Right ventricle myocardium inferior (tissue), 1 donor: ENCODE measurements at places on chromosomes 4 and X.

DNA sequence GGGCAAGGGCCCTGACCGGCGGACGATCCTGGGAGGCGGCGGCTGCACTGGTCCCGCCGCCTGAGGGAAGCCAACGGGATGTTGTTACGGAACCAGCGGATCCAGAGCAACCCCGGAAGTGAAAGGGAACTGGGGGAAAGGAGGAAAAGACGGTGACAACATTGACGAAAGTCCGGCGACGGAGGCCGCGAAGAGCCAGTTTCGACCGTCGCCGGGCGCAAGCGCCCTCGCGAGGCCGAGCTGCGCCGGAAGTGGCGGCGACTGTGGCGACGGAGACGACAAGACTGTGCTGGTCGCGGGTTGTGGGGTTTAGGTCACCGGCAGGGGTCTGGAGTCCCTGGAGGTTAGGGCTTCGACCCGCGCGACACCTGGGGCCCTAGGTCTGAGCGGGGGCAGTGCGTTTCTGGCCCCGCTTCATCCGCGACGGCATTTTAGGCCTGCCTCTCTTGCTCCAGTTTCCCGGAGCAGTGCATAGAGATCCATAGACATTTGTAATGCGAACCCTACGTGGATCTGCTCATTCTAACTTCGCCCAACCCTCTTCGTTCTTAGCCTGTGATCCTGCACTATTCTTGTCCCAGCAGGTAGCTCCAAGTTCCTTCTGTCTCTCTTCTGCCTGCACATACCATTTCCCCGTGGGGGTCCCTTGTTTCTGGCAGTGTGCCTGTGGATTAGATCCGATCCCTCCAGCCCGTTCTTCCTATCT lies at the start of gene BOD1L1:
Gene BOD1L1 (minus strand): TSS at position 120 of the 706 bp plus-strand sequence. CDS start 138 bp downstream, outside the sequence.
- peak; percentile 95 for DNase-seq

GRCh38 chr4:181897935-181898334 lies 345.3 kb upstream of the TENM3 start:
- DNase-seq = no peak

GRCh38 chr4:33864290-33864859 lies 2379.9 kb downstream of the ARAP2 start:
- DNase-seq = no peak

- no peak for DNase-seq
These were observed 1337.8 kb upstream of the DIAPH2 start for GRCh38 chrX:95346856-95347255.

DNA sequence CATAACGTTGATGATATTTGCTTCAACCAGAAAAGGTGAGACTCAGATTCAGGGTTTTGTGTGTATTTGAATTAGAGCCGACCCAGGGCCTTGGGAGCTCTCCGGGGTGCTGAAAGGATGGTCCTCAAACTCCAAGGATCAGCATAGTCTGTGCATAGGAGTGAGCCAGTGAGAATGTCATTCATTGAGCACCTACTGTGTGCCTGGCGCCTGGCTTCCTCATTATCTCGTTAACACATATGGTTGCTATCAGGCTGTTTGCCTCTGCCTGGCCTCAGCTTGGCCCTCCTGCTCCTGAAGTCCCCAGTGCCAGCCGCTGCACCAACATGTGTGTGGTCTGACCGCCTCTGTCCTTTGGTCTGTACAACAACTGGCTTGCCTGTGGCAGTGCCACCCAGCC lies 25.1 kb upstream of the JAKMIP1 start:
- no peak for DNase-seq

- no peak for DNase-seq
These were observed 28.3 kb downstream of the ADD1 start for GRCh38 chr4:2871911-2872310.

DNA sequence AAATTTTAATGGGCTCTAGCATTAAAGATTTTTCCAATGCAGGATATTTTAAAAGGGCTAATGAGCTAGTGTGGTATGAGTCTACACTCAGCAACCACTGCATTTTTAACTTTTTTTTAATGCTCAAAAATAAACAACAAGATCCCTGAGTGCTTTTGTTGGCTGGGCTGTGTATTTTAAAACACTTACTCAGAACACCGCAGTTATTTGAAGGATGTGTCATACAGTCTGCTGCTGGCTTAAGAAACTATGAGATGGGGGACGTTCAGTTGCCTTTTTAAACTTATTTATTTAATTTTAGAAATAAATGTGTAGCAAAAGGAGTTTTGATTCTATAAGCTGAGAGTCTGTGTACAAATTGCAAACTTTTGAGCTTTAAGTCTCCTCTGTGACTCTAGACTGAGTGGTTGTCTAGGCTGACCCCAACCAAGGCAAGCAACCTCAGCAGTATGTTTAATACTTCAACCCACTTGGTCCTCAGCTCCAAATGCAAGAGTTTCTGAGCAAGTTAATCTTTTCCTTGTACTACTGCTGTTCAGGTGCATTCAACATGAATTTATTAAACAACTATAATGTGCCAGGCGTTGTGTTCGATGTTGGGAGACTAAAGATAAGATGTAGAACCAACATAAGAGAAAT lies 278.6 kb upstream of the DIPK2B start:
- no peak for DNase-seq

- DNase-seq = no peak
These were observed 5.3 kb upstream of the STBD1 start for GRCh38 chr4:76301068-76301774.

- DNase-seq = no peak
These were observed 63.0 kb downstream of the GPC3 start for GRCh38 chrX:133922390-133922771.

- DNase-seq = no peak
These were observed 100.8 kb downstream of the MAML3 start for GRCh38 chr4:140053185-140053584.

DNA sequence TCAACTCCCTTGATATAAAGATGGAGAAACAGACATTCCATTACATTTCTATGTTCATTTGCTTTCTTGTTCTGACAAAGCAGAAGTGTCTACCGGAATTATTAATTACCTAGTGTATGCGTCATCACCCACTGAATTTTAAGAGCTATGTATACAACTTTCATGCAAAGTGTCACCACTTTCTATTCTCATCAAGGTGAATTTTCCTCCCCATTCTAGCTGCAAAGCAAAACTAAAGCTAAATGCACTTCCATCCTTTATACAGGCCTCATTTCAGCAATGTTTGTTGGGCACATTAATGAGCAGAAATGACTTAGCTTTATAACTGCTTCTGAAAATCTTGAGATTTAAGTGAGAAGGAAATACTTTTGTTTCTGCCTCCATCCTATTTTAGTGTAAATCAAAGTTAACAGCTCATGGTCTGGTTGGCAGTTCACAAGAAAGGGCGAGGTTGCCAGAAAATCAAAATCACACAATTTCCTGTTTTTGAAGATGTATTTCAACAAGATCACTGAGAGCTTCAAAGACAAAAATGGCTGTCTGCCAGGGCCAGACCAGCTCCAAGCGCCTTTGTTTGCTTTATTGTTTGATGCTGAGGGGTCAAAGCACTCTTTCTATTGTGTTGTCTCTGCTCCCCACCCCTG lies 7.2 kb upstream of the FAM9C start:
- no peak for DNase-seq

DNA sequence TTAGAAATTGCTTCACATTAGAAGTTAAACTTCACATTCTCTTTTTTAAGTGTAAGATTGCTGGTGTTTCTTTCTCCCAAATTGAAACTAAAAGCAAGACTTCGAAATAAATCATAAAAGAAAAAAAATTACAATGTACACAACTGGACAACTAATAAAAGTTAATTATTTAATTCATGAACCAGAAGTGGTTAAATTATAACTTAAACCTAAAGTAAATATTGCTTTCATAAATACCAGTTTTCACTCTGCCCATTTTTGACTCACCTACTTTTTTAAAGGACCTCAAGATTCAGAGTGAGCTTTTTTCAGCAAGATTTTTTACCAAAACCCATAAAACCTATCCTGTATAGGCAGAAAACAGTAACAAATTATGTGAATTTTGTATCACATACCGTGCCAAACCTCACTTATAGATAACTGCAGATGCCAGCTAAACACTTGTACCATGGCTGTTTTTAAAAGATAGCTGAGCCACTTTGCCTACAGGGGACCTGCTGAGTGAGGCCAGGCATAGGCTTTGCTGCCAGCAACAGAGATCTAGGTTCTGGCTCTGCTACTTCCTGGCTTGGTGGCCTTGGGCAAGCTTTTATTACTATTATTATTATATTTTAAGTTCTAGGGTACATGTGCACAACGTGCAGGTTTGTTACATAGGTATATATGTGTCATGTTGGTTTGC lies 259.8 kb downstream of the NR3C2 start:
- DNase-seq = no peak

DNA sequence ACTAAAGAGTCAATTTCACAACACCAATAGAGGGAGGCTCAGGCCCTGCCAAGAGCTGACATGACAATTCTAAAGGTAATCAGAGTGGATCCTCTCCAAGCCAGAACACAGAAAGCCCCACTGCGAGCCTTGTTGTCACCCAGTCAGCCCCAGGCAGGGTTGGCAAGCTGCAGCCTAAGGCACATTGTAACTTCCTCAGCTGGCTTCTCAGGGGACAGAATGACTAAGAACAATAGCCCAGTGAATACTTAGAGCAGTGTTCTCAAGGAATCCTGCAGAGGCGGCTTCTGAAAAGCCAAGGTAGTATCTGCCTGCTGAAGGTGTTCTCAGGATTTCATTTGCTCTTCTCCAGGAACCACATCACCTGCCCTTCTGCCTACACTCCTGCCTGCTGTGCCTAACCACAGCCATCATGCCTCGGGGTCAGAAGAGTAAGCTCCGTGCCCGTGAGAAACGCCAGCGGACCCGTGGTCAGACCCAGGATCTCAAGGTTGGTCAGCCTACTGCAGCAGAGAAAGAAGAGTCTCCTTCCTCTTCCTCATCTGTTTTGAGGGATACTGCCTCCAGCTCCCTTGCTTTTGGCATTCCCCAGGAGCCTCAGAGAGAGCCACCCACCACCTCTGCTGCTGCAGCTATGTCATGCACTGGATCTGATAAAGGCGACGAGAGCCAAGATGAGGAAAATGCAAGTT lies at the start of gene MAGEB4:
Gene MAGEB4 (plus strand): TSS at position 277 of the 692 bp plus-strand sequence. CDS start 136 bp downstream, at position 413.
- no peak for DNase-seq

GRCh38 chr4:31617667-31618066 lies 897.5 kb downstream of the PCDH7 start:
- DNase-seq = no peak

- DNase-seq = no peak
These were observed 3.2 kb downstream of the TDO2 start for GRCh38 chr4:155906554-155907247.

GRCh38 chr4:152304220-152304619 lies 231.7 kb downstream of the FBXW7 start:
- no peak for DNase-seq

GRCh38 chr4:143251779-143252178 lies 67.1 kb downstream of the USP38 start:
- no peak for DNase-seq

DNA sequence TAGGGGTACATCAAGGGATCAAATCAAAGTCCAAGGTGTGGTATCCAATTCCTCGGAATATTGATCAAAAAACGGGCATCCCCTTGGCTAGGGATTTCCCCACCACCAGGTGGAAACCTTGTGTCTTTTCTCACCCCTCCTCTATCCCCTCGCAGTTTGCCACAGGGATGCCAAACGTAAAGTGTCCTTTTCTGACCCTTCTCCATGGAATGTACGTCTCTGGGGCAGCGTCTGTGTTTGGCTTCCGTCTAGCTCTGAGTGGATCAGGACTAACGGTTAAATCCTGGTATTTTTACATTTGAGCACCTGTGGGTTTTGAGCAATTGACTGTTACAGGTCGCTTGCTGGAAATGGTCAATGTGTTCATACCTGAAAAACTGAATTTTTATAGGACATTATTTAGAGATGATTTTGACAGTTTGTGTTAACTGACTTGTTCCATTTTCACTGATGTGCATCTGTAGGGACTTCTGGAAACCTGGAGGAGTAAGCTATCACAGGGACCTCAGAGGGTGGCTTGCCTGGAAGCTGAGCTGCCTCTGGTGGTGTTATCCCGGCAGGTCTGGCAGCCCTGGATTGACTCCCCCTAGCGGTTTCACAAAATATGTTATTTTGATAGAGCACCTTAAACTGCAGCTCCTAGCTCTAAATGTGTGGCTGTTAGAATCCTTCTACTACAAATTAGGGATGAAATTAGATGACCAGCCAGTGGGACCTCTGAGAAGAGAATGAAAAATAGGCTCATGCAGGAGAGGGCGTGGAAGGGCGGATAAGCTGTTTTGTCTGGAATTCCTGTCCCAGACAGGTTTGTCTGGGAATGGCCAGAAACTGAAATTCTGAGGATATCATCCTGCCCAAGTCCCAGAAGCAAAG lies 8.8 kb upstream of the MGST2 start:
- no peak for DNase-seq

DNA sequence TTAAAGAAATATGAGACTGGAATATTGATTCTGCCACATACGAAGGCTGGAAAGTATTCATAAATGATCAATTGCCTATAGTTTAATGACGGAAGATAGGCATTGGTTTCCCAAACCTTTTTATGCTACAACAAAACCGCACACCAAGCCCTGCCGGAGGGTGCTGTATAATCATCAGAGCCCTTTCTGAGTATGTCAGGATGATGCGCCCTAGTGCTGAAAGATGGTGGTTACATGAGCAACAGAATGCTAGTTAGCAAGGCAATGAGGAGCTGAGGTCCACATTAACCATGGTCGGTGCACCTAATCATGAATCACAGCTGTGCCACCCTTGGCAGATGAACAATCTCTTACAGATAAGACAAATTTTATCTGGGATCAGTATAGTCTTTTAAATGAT lies 491.1 kb downstream of the PACRGL start:
- DNase-seq = no peak

GRCh38 chrX:137707348-137707747 lies 141.4 kb downstream of the ZIC3 start:
- DNase-seq = no peak

DNA sequence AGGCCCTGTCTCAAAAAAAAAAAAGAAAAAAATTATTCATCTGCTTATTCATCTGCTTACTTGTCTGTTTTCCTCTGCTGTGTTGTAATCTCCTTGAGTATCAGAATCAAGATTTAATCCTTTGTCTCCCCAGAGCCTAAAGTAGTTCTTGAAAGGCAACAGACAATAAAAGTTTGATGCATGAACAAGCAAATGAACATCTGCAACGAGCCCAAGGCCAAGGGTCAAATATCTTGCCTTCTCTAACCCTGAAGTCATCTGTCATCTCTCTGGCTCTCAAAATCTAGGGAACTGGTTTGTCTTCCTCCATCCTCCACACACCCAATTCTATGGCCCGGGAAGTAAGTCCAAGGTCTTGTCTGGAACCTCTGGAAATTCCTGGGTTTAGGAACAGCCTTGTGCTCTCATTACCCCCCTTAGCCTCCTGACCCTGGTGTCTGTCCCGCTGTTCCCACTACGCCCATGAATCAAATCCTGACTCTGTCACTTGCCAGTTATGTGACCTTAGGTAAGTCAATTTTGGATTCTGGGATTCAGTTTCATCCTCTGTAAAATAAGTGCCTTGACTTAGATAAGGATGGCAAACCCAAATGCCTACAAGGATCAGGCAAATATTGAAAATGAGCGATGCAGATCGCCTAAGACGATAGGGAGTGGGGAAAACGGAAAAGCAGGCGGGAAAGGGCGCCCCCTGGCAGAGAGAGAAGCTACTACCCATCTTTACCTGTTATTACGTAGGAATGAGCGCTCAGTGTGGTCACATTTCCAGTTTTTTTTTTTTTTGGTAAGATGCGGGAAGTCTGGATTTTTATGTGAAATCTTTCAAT lies 102.7 kb upstream of the DHX15 start:
- DNase-seq = no peak
